ENCODE measurements at places on chromosomes 4 and X.

GRCh38 chrX:118726887-118727685 lies at the start of gene IL13RA1:
IL13RA1 (plus strand) TSS chrX:118727606; CDS start chrX:118727639, 33 bp downstream.
- DNase-seq = no peak

GRCh38 chr4:139828966-139829664 lies 163.5 kb downstream of the MGST2 start:
- DNase-seq = no peak

GRCh38 chrX:103376979-103377324 lies 614 bp downstream of the BEX3 start:
- DNase-seq = no peak

- no peak for DNase-seq
Measured at GRCh38 chrX:123425471-123425870, 241.4 kb downstream of the GRIA3 start.

DNA sequence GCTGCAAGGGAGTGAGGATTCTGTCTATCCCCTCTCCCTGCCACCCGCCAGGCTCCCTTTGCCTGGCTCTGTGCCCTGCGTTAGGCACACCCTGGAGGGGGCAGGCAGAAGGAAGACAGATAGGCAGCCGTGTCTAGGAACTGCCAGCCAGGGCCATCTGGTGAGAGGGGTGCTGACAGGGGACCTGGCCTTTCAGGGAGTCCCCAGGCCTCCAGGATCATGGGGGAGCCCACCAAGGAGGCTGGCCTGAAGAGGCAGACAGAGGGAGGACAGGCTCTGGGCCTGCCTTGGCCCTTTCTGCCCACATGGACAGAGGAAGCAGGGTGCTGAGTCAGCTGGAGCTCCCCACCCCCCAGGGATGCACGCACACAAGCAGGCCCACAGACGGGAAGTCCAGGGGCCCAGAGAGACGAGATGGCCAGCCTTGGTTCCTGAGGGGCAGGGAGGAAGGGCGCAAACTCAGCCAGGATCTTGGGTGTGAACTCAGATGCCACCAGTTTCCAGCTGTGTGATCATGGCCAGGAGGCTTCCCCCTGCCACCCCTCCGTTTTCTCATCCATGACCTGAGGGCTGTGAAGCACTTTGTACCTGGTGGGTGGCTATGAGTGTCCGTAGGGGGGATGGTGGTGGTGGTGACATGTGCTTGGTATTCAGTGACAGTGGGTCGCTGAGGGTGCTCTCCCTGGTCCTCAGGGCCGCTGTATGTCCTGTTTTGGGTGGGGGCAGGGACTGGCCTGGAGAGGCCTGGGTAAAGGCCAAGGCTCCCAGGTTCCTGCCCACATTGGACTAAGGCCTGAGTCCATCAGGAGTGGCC lies 1.8 kb downstream of the SH3BP2 start:
- DNase-seq = no peak

DNA sequence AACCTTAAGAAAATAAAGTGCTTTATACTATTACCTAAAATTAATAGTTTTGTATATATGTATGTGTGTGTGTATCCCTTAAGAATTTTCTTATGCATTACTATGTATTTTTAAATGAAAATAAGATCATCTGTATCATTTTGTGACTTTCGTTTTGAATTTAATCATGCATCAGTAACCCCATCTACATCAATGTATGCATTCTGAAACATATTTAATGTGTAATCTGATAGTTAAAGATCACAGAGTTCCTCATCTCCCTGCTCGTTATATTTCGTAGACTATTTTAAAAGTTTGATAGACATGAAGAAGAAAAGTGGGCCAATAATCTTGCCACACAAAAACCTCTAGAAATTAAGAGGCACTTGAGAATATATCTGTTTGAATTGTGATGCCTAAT lies 7.4 kb downstream of the BMPR1B start:
- no peak for DNase-seq

DNA sequence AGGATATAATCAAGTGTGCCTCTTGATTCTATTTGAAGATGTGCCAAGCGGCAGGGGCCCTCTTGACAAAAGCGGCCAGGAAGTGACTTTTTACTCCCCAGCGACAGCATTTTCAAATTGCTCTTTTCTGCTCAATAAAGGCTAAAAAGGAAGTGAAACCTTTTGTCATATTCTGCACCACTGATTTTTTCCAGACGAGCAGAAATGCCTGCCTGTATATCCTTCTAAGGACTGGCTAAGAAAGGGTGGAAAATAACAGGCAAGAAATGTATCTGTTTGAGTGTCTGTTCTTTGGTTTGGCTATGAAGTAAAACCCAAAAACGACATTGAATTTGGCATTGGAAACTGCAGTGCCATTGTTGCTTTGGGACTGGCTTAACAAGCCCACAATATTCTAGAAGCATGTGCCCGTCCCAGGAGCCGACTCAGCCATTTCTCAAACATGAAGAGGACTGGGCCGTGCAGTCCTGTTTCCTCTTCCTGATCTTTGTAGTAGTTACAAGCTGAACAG lies 25.4 kb downstream of the TMSB4X start:
- DNase-seq = no peak

DNA sequence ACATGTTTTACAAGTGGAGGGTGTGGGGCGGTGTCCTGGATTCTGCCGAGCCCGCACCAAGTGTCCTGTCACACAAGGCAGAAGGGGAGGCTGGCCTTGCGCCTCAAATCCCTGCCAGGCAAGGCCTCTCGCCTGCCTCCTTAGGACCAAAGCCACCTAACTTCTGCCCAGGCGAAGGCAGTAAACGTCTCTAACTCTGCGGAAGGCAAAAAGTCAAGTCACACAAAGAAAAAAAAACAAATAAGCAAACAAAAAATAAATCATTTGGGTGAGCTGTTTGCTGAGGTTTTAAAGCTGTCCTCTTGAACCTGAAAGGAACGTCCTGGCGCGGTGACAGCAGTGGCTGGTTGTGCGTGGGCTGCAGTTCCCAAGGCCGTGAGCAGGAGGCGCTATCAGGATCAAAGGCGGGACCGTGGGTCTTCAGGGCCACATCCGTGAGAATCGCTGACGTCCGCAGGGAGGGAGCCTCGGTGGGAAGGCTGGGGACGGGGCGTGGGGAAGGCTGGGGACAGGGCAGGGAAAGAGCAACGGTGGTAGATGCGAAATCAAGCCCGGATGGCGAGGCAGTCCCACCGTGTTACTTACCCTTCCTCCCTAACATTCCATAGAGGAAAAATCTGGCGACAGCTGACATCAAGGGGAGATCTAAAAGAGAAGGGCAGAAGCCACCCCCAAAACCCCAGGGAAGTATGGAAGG lies 99.1 kb downstream of the TRAPPC11 start:
- no peak for DNase-seq

- DNase-seq = peak; percentile 38
Measured at GRCh38 chrX:57286507-57287251, at the start of gene FAAH2. FAAH2 (plus strand) TSS chrX:57286706; CDS start chrX:57286826, 120 bp downstream.

DNA sequence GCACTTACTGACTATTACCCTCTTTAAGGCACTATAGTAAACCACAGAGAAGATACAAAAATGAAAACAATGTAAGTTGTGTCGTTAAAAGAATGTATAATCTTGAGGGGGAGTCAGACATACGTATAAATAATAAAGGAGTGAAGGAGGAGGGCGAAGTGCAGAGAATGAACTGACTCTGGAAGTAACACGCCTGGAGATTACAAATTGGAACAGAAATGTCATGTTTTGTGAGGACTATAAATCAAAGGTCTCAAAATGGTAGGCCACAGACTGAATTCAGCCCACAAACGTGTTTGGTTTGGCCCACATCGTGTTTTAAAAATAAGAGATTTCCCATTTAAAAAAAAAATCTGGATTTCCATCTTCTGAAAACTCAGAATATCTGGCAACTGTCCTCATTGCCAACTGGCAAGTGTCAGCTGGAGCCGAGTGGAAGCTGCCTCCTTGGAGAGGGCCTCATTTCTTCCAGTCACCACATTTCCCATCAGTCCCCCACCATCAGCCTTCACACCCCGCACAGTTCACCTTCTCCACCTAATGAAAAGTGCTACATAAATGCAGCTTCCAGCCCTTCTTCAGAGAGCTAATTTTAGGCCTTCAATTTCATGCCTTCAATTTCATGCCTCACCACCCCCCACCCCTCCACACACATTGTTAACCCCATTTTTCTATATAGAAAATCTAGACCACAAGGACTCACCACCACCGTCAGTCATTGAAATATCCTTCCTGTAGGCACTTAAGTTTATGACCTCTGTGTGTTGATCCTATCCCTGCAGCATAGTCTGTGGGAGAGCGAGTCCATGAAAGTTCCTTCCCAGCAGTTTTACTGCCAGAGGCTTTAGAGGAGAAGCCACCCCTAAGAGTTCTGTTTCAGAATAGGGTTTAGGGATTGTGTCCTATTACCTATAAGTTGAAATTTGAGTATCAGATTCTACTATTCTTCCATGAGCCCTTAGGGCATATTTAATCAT lies 32.0 kb upstream of the COL25A1 start:
- no peak for DNase-seq

- no peak for DNase-seq
Measured at GRCh38 chr4:179465131-179465797, 2023.0 kb upstream of the AGA start.

GRCh38 chr4:158462611-158463010 lies 59.1 kb upstream of the RXFP1 start:
- DNase-seq = no peak

GRCh38 chr4:174763454-174764104 lies 65.5 kb downstream of the GLRA3 start:
- no peak for DNase-seq

DNA sequence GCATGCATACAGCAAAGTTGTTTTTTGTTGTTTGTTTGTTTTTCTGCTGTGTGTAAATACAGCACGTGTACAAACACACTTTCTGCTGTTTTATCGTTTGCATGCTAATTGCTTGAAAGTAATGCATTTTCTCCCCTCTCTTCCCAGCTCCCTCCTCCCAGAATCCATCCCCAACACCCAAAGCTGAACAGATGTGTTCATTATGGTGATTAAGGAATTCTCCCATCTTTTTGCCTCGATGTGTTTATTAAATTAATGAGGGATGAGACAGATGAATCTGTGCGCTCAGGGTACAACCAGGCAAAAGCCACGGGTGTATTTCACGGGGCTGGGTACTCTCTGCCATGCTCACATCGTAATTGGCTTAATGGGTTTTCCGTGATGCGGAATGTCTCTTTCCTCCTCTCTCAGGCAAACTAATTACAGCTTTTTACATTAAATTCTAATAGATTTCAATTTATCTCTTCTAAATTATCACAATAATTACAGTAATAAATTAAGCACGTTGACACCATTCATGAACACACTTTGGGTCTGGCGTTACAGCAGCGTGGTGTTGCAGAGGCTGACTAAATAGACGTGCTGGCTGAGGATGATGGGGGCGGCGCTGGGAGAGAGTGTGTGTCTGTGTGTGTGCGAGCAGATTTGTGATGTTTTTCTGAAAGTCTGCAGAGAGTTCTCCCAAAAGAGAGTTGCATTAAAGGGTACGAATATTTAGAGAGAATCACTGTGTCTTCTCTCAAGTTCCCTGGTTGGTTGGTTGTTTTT lies 117.7 kb downstream of the CRLF2 start:
- DNase-seq = no peak

DNA sequence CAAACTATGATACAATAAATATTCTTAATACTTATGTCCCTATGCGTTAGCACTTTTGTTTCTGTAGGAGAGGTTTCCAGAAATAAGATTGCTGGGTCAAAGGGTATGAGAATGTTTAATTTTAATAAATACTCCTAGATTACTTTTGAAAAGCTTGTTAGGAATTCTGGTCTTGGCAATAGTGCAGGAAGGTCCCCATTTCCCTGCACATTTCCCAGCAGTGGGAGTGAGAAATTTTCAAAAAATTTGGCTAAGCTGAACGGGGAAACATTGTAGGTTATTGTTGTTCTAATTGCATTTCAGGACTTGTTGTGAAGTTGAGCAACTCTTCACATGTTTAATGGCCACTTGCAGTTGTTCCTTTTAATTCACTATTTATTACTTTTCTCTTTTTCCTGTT lies 27.1 kb downstream of the IGFBP7 start:
- no peak for DNase-seq

DNA sequence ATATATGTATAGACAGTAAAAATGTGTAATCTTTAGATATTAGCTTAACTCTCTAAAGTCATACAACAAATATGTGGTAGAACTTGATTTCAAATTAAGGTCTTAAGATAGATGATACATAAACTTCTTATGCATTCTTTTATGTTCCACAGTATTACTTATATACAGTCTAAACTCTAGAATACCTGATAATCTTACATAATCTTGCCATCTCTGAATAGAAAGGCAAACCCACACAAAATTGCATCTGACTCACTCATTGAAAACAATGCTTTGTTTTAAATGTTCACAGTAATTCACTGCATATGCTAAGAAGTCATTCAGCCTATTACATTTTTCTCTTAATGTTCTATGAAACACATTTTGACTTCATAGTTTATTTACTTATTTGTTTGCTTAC lies 10.1 kb downstream of the SULT1B1 start:
- DNase-seq = no peak

DNA sequence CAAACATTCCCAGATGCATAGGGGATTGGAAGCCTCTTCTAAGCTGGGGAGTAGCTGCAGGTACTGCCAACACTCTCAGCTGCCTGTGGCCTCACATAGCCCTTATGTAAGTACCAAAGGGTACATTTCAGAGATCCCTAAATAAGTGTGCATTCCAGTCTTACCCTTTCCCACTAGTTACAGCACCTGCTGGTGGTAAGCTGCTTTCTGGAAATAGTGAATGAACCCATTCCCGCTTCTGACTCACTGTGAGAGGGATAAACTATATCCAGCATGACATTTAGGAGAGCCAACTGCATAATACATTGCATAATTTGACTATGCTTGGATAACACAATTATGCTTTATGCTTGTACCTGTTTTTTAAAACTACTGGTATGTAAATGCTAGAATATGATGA lies 149.0 kb downstream of the FAM13A start:
- no peak for DNase-seq

- DNase-seq = no peak
Measured at GRCh38 chr4:175947117-175947722, 118.4 kb upstream of the WDR17 start.

GRCh38 chr4:44725166-44725565 lies 1.2 kb downstream of the GNPDA2 start:
- no peak for DNase-seq

- peak; percentile 1 for DNase-seq
Measured at GRCh38 chrX:27336466-27337091, 126.6 kb downstream of the PPP4R3C start.

DNA sequence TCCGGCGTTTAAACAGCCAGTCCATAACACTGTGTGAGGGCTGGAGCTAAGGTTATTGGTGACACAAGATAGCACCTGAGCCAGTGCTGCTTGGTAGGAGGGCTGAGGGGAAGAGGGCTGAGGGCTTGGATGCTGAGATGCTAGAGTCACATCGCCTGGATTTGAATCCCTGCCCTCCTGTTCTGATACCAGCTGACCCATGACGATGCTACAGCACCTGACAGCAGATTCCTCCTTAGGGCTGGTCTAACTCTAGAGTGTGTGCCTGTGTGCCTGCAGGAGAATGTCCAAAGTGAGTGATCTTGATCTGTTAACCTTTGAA lies 102.5 kb downstream of the PTTG2 start:
- no peak for DNase-seq

Measured in stimulated activated CD4-positive, alpha-beta T cell treated with anti-CD3 and anti-CD28 coated beads, TNF-alpha, amount 100 ng/mL, for 1 hour (primary cell).